ENCODE measurements at places on chromosomes 7 and 10.

- no peak for DNase-seq
Measured at GRCh38 chr10:119282446-119282845, 75.1 kb downstream of the GRK5 start.

DNA sequence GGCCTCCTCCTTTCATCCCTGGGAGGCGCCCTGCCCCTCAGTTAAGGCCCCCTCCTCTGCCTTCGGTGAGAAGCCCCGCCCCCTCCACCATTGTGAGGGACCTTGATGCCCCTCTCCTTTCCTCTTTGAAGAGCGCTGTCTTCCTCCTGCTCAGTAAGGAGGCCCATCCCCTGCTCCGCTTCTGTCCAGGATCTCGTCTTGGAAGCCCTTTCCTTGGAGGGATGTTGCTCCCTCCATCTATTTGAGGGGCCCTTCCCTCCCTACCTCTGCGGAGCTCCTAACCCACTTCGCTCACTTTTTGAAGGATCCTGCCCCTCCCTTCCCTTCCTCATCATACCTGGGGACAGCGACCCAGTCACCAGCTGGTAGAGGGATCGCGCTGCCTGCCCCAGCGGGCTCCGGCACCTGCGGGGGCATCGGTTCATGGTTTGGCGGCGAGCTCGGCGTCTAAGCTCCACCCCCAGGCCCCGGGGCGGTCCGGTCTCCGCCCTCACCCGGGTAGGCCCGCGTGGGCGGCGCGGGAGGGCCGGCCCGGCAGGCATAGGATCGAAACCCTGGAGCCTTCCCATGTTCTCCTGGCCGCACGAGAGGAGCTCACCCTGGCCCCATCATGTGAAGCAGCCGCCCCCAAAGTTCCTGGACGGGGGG, 4.1 kb downstream of the KCNIP2 start:
- DNase-seq, result peak; percentile 36

- DNase-seq, result no peak
Measured at GRCh38 chr7:149293946-149294633, 32.1 kb downstream of the ZNF783 start.

- no peak for DNase-seq
Measured at GRCh38 chr7:57449904-57450303, at the start of gene ZNF716. ZNF716 (plus strand) TSS chr7:57450177; CDS start chr7:57450289, 112 bp downstream.

GRCh38 chr7:119175911-119176627, 951.6 kb downstream of the ANKRD7 start:
- no peak for DNase-seq

- DNase-seq, result no peak
Measured at GRCh38 chr7:31439165-31439564, 74.7 kb upstream of the ITPRID1 start.

GRCh38 chr10:95795602-95796001, 39.6 kb downstream of the ENTPD1 start:
- DNase-seq, result no peak

- DNase-seq, result no peak
Measured at GRCh38 chr10:98276311-98276710, 8.3 kb upstream of the LOXL4 start.

DNA sequence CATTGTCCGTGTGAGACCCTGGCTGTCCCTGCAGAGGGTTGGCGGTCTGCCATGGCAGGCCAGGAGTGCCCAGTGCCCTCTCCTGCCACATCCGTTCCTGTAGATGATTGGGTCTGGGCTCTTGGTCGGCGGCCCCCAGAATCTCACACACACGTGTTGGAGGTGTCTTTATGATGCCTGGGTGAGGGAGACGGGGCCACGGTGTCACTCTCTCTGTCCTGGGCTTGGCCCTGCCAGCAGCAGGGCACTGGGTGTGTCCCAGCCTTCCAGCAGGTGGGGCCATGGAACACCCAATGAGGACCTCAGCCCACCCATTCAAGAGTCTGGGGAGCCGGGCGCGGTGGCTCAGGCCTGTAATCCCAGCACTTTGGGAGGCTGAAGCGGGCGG, 30.2 kb downstream of the UNC5B start:
- no peak for DNase-seq

GRCh38 chr7:100694098-100694745, at the start of gene GIGYF1:
GIGYF1 (minus strand) TSS chr7:100694250; CDS start chr7:100688238, 6,012 bp downstream.
- DNase-seq, result peak; percentile 44

- no peak for DNase-seq
Measured at GRCh38 chr7:83947260-83947659, 247.3 kb downstream of the SEMA3A start.

GRCh38 chr10:43110338-43111071, 27.7 kb upstream of the CSGALNACT2 start:
- no peak for DNase-seq

DNA sequence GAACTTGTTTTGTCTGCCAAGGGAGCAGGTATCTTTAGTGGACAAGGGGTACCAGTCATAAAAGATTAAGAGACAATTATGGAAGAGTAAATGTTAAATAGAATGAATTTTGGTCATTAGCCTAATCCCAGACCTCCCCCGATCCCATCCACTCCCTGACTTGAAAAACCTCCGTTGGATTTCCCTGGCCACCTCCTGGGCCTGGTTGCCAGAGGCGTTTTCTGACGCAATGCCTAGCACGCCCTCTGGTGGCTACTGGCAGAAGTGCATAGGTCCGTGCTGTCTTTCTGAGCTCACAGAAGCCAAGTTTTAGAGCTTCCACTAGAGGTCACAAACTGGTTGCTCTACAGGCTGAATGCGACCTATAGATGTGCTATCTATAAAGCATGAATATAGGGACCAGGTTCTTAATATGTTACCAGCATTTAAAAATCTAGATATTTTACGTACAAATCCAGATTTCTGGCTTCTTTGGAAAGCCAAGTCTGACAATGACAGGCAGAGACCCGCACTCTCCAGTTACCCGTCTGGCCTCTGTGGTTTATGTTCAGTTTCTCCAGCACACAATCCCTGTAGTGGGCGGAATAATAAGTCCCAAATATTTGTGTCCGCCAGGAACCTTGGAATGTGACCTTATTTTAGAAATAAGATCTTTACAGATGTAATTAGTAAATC, 39.8 kb downstream of the SPOCK2 start:
- DNase-seq, result peak; percentile 82

DNA sequence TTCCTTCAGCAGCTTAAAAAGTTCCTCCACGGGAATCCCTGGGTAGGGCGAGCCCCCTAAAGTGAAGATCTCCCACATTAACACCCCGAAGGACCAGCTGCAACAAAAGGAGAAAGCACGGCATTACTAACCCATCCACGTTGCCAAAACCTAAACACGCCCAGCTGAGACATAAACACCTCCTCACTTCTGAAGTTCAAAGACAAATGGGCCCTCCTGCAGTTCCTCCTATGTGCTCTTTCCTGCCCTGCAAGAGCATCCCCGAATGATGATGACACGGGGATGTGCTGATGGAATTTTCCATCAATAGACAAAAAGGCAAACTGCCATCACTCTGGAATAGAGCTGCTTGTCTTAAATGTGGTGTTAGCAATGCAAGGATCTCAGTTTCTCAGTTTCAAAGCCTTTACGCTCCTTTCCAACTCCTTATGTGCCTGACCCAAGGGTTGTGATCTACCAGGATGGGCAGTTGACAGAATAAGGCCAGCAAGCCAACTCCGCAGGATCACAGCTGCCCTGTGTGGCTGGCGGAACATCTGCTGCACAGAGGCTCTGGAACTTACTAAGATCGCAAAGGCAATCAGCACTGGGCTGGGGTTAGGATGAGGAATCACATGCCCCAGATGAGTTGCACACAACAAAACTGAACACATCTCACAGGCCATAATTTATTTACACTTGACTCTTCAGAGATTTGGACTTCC, 112.7 kb downstream of the FGFR2 start:
- DNase-seq, result no peak

- no peak for DNase-seq
Measured at GRCh38 chr7:128939861-128940410, 2.2 kb downstream of the IRF5 start.

- DNase-seq, result no peak
Measured at GRCh38 chr10:6228010-6228511, 25.3 kb downstream of the PFKFB3 start.

DNA sequence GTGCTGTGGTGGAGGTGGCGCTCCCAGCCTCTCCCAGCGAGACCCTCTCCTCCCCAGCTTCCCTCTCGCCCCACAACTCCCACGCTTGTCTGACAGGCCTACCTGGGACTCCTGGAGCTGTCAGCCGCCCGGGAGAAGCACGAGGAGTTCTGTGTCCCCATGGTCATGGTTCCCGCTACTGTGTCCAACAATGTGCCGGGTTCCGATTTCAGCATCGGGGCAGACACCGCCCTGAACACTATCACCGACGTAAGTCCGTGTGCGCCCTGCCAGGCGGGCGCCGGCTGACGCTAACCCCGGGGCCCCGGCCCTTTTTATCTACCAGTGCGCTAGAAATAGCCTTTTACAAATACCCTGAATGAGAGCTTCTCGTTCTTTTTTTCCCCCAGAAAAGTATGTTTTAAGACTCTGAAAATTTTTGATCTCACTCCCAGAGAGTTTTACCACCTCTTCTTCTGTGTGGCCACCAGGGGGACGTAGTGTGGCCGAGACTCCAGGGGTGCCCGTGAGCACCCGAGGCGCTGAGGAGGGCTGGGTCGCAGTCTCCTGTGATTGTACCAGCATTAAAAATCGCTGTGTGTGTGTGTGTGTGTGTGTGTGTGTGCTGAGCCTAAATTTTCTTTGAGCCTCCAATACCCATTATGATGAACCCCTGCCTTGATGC, 52.6 kb downstream of the PFKP start:
- DNase-seq, result no peak

GRCh38 chr10:69996611-69997010, 56.0 kb upstream of the MACROH2A2 start:
- no peak for DNase-seq

DNA sequence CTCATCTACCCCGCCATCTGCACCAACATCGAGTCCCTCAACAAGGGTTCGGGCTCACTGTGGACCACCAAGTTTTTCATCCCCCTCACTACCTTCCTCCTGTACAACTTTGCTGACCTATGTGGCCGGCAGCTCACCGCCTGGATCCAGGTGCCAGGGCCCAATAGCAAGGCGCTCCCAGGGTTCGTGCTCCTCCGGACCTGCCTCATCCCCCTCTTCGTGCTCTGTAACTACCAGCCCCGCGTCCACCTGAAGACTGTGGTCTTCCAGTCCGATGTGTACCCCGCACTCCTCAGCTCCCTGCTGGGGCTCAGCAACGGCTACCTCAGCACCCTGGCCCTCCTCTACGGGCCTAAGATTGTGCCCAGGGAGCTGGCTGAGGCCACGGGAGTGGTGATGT, 34.6 kb upstream of the CDH23 start:
- no peak for DNase-seq

GRCh38 chr10:79187121-79187940, 118.6 kb downstream of the ZMIZ1 start:
- DNase-seq, result no peak

DNA sequence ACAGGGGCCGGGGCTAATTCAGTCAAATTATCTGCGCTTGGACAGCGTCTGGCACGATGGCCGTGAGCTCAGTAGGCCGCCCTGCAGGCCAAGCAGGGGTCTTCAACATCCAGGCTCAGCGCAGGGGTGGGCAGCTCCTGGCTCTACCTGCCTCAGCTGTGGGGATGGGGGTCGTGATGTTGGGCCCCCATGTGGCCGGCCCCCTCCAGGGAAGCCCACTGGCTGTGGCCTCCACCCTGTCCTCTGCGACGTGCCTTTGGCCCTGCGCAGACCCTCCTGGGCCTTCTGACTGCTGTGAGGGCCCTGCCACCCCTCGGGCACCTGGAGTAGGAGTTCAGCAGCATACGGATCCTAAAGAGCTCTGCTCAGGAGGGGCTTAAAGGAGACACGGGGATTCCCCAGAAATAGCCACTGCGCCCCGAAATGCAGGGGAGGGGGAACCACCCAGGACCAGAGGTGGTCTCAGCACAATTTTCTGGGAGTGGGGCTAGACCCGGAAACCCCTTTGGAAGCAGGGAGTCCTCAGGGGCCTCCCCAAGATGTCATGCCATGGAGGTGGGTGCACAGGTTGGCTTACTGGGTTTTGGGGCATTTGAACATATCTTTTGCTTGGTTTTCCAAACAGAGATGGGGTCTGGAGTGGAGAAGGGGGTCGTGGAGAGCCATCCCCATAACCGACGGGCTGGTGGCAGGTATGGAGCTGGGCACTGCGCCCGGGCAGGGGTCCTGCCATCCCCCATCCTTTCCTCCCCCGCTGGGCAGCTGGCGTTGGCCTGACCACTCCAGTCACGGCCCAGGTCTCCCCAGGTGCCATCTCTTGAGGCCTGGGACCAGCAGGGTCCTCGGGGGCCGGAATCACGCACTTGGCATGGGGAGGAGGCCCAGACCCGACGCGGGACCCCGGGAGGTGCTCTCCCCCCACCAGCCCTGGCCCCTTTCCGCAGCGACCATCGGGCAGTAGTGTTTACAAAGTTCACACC, 4.0 kb upstream of the ADAP1 start:
- DNase-seq, result no peak

DNA sequence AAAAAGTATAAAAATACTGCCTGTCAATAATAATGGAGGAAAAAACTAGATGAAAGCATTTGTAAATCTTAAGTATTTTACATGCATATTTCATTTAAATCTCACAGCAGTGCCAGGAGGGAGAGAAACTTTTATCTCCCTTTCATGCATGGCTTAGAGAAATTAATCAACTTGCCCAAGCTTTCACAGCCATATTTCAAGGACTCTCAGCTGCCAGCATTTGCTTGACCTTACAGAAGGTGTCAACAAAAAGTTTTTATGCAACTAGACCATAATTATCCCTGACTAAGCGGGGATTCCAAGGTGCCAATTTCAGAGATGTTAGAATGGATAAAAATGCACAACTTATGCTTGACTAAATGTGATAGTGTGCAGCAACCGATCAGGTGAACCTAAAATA, 125.4 kb downstream of the ZFAND4 start:
- DNase-seq, result no peak

DNA sequence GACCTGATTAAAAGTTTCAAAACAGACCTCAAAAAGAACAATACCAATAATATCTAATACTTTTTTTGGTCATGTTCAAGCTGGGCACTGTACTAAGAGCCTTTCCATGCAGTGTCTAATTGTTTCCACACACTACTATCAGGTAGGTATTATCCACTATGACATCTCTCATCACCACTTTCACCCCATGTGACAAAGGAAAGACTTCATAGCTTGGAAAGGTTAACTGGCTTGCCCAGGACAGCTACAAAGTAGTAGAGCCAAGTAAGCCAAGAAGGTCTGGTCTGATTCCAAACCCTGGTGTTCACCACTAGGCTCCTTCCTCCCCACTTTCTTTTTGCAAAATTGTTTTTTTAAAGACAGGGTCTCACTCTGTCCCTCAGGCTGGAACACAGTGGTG, 400.5 kb downstream of the KCNMA1 start:
- no peak for DNase-seq

GRCh38 chr7:117157241-117158209, 165.3 kb downstream of the WNT2 start:
- no peak for DNase-seq

DNA sequence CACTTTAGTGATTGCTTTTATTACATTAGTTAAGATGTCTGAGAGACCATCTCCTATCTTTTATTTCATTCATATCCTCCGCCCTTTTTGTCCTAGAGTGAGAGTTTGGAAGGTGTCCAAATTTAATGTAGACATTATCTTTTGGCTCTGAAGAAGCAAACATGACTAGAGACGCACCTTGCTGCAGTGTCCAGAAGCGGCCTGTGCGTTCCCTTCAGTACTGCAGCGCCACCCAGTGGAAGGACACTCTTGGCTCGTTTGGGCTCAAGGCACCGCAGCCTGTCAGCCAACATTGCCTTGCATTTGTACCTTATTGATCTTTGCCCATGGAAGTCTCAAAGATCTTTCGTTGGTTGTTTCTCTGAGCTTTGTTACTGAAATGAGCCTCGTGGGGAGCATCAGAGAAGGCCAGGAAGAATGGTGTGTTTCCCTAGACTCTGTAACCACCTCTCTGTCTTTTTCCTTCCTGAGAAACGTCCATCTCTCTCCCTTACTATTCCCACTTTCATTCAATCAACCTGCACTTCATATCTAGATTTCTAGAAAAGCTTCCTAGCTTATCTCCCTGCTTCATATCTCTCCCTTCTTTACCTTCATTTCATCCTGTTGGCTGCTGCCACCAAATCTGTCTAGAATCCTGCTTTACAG, 10.4 kb upstream of the CLCN1 start:
- DNase-seq, result peak; percentile 54
